Activated CD8-positive, alpha-beta memory T cell treated with anti-CD3 and anti-CD28 coated beads for 48 hours (primary cell): ENCODE measurements at places on chromosomes 1 and 21.

DNA sequence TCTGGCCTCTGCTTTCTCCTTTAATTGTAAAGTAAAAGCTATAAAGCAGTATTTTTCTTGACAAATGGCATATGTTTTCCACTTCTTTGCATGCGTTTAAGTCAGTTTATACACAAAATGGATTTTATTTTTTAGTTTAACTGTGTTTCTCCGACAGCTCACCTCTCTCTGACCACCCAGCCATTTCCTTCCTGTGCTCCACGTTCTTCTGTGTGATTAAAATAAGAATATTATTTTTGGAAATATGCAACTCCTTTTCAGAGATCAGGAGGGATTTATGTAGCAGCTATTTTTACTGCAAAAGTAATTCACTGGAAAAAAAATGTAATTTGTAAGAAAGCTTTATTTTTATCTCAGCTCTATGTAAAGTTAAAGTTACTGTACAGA, 18.0 kb downstream of the ETS2 start:
- no peak for DNase-seq

DNA sequence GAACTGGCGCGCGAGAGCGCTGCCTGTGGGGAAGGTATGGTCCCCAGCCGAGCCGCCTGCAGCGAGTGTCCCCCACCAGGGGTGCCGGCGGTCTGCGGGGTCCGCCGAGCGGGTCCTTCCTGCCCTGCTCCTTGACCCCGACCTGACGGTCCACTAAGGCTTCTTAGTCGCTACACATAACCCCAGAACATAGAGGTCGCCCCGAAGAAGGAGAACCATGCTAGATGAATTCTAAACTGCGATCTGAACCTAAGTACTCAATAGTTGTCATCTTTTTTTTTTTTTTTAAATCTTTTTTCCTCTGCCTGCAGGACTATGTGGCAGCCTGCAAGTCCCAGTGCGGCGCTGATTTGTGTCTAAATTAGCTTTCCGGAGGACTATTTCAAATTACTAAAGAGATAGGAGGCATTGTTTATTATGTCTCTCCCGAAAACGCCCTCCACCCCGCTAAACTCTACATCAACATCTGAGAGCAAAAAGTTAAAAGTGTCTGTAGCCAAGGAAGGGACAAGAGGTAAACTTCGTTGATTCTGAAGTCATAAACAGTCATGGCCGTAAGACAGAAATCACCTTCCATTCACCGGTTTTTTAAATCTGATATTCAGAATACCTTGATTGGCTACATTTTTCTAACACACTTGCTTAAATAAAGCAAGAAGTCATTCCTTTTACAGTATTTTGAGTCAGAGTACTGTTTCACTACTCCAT, 476 bp downstream of the AXDND1 start:
- DNase-seq: no peak

- no peak for DNase-seq
Measured at GRCh38 chr1:186812570-186812969, 16.2 kb upstream of the PLA2G4A start.

DNA sequence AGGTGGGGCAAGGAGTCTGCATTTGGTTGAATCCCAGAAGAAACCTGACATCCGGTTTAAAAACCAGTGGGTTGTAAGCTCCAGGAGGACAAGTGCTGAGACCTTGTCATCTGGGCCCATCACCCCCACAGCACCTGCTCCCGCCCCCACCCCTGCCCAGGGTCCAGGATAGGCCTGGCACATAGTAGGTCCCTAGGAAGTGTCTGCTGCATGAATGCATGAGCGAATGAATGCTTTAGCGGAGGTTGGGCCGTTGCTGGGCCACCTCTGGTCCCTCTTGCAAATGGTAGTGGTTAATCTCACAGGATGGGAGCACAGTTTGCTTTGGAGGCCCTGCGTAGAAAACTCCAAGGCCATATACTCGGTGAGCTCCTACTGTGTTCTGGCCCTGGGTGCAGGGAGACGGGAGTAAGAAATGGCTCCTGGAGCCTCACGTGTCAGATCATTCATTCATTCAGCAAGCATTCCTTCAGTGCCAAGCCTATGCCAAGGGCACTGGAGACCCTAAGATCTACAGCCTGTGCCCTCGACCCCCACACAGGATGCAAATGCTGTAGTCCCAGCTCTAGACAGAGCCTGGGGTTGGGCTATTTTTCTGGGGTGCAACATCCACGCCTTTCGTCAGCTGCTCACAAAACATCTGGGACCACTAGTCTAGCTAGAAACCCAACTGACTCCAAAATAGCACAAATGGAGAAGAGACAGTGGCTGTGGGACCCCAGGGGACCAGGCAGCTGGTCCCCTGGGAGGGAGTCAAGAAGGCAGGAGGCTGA, 28.9 kb downstream of the EPHA2 start:
- no peak for DNase-seq

GRCh38 chr21:32626621-32627196, 14.5 kb upstream of the CFAP298 start:
- DNase-seq: no peak

DNA sequence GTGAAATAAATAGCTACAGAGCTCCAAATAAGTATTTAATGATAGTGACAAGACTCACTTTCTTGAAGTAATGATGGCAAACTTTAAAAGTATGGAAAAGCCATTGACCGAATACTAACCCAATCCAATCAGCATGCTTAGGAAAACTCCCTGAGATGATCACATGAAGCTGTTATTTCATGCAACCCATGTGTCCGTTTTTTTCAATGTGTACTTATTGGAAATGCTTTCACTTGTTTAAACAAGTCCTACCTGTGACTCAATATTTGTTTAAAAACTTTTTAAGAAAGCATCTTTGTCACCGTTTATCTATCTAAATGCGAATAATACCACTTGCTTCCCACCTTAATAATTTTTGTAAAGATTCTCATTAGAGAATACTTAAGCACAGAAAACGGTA, 185.8 kb downstream of the NRIP1 start:
- DNase-seq: no peak

- DNase-seq: no peak
Measured at GRCh38 chr1:24714859-24715520, 30.3 kb upstream of the CLIC4 start.

GRCh38 chr1:36415661-36416326, 18.1 kb upstream of the LSM10 start:
- DNase-seq: no peak

- no peak for DNase-seq
Measured at GRCh38 chr1:18481921-18482701, 1.4 kb downstream of the KLHDC7A start.

DNA sequence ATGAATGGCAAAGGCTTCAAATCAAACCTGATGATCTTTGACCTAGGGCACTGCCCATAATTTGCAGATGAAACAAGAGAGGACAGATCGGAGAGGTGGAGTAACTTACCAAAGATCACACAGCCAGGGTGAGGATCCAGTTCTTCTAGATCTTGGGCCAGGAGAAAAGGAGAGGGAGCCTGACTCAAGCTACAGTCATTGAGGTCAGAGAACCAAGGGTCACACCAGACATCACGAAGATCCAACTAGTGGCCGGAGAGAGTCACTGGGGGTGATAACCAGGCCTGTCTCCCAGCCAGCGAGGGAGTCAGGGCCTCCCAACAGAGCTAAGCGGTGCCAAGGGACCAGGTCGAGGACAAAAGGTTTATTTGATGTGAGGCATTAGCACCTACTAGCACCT, 115.0 kb downstream of the RIPK4 start:
- DNase-seq: no peak

DNA sequence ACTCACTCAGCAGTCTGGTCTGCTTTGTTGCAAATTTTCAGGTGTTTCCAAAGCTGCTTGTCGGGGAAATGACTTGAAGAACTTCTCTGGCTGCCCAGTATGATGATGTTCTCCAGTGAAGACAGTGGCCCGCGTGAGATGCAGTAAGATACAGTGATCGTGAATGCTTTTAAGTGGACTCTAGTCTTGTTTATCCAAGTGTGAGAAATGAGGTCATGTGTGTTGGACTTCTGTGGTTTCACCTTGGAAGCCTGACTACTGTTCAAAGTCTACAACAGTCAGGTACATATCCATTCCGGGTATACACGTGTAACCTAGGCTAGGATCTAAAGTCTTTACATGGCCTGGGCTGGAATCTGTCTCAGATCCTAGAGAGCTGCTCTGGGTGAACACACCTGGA, 29.1 kb downstream of the ZNF695 start:
- DNase-seq: no peak

GRCh38 chr1:164637461-164638375, 78.7 kb downstream of the PBX1 start:
- DNase-seq: no peak

DNA sequence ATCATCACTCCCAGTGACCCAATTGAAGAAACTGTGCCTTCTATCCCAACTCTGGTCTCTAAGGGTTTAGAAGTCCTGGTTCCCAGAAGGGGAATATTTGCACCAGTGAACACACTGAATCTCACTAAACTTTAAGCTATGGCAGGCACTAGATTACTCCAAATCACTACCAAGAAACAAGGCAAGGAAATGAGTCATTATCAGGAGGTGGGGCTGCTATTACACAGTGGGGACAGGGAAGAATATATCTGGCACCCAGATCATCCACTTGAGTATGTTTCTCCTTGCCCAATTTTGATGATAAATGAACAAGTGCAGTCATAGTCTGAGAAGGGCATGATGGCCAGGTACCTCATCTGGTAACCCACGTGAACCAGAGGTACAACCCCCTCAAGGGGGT, 7.0 kb downstream of the MRPL9 start:
- DNase-seq: no peak

- DNase-seq: no peak
Measured at GRCh38 chr1:209720326-209720725, 15.7 kb downstream of the HSD11B1 start.

DNA sequence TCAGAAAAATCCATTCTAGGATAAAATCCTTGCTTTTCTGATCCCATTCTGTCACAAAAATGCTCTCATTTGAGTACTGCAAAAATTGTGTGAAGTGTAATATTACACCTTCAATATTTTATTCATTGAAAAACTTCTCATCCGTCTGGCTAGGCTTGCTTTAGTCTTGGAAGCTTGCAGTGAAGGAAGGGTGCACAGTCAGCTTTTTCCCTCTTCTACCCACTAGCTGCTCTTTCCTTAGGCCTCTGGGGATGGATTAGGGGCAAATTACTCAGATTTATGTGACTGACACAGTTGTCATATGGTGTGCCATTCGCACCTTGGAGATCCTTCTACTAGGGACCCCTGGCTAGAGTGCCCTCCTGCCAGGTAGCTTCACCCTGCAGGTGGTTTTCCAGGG, 32.1 kb downstream of the OVAAL start:
- DNase-seq: no peak

DNA sequence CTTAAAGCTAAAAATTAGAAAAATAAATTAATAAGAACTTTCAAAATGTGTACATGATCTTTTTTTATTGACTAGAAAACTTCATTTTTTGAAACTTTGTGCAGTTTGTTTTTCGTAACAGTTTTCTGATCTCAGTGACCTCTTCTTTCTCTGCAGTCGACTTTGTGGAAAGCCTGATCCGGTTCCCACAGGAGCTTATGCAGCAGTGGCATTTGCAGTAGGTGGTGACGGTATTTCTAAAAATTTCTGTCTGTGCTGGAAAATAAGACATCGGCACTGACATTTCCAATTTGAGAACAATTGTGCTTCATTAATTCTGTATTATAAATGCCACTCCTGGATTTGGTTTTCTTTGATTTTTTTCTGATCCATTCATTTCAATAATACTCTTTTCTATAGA, 68.8 kb downstream of the CLDN17 start:
- no peak for DNase-seq

GRCh38 chr1:111691886-111692285, 47.3 kb downstream of the INKA2 start:
- no peak for DNase-seq

- no peak for DNase-seq
Measured at GRCh38 chr1:198657550-198658064, 18.8 kb downstream of the PTPRC start.

- DNase-seq: no peak
Measured at GRCh38 chr21:32215306-32215685, 63.6 kb downstream of the MIS18A start.

DNA sequence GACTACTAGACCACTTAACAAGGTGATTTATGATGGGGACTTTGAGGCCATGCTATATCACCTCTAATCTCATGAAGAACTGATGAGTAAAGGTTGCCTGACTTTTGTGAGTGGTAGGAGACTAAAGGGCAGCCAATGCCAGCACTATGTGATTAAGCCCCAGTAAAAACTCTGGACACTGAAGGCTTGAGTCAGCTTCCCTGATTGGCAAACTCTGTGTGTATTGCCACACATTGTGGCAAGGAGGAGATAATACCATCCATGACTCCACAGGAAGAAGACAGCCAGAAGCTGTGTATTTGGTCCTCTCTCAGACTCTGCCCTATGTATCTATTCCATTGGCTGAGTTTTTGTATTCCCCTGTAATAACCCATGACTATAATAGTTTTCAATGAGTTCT, 413.3 kb upstream of the ZRANB2 start:
- DNase-seq: no peak

DNA sequence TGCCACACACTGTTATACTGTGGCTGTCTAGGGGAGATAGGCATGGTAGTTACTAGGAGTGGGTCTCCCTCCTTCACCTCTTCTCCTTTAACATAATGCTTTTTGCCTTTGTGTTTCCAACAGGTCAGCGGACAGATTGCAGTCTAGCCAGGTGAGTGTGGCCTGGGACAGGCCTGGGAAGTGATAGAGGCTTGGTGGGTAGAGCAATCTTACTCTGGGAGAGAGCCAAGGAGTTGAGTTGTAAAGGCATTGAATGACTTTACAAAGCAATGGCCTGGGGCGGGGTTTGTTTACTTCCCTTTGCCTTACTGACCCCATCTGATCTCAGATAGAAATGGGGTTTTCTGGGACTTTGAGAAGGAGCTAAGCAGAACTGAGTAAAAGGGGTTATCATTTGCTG, 51.0 kb upstream of the IKBKE start:
- no peak for DNase-seq

GRCh38 chr1:16677552-16678431, 11.0 kb upstream of the RNU1-3 start:
- DNase-seq: no peak

- no peak for DNase-seq
Measured at GRCh38 chr1:4636186-4636585, 18.2 kb upstream of the AJAP1 start.

DNA sequence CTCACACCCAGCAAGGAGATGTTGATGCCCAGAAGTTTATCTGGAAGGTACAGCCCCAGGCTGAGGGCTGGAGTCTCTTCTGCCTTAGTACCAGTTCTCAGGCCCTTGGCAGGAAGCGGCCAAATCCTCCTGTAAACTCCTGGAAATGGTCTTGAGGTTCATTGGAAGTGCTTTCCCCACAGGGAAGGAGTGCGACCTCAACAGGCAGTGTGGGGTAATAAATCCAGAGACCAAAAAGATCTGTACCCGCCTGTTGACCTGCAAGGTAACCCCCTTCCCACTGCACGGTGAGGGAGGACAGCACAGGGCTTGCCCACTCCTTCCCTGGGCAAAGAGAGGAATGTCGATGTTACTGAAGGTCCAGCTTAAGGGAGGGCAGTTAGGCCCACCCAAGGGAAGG, 4.5 kb downstream of the ATXN7L2 start:
- DNase-seq: no peak

- no peak for DNase-seq
Measured at GRCh38 chr1:12400027-12400693, 170.3 kb downstream of the VPS13D start.

DNA sequence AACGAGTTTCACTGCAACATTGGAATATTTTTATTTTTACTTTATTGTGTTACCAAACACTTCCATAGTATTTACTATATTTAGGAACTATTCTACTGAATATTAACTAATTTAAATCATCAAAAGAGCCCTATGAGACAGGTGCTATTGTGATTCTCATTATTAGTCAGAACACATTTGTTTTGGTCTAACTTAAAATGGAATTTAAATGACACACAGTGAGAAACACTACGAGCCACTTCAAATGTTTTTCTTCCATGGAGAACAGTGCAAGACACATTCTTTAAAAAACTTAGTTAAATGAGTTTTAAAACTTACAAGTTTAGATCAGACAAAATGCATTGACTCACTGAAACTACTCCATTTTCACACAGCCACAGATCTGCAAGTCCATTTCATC, 6.6 kb upstream of the TRAF3IP3 start:
- no peak for DNase-seq
